ENCODE measurements at places on chromosomes 13 and 19. TPM values are rescaled to one million over a fixed set of nuclear protein-coding genes. Genes with fewer than 3 reads are reported as not detected.

Gene SLITRK1
- 0.72 TPM for total RNA-seq

Gene ETV2
- total RNA-seq, result not detected

Gene KASH5
- total RNA-seq, result 1.7 TPM

Gene OR10H1
- 2.6 TPM for total RNA-seq

Gene TECR
- 61.4 TPM for total RNA-seq

Gene MIA
- 14.9 TPM for total RNA-seq

Gene RAB3A
- total RNA-seq, result not detected

Gene DAND5
- not detected for total RNA-seq

Gene WDFY2
- total RNA-seq, result 14.9 TPM

Gene PSG7
- total RNA-seq, result 3.6 TPM

Gene ZFR2
- 0.96 TPM for total RNA-seq

- DNase-seq, result no peak
Observed at GRCh38 chr13:31166591-31166990, 4.9 kb upstream of the HSPH1 start.

- DNase-seq, result no peak
Observed at GRCh38 chr19:43983544-43983911, 460 bp upstream of the ZNF155 start.

DNA sequence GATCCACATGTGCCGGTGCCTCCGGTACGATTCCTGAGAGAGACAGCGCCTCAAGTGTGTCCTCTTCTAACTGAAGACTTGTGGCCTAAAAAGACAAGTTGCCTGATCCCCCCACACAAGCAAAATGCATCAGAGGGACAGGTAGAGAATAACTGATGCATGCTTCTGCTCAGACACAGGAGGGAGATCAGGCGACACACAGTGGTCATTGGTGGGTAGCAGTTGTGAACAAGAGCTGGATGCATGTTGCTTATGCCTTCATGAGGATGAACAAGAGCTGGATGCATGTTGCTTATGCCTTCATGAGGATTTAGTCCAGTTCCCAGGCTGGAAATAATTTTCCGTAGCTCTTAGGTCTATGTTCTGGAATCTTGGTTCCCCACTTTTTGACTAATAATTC is 505.6 kb downstream of the MYO16 start:
- no peak for DNase-seq

GRCh38 chr13:68439817-68440216 is 1209.7 kb upstream of the PCDH9 start:
- DNase-seq, result no peak

GRCh38 chr13:39451301-39451700 is 151.7 kb downstream of the LHFPL6 start:
- peak; percentile 15 for DNase-seq

DNA sequence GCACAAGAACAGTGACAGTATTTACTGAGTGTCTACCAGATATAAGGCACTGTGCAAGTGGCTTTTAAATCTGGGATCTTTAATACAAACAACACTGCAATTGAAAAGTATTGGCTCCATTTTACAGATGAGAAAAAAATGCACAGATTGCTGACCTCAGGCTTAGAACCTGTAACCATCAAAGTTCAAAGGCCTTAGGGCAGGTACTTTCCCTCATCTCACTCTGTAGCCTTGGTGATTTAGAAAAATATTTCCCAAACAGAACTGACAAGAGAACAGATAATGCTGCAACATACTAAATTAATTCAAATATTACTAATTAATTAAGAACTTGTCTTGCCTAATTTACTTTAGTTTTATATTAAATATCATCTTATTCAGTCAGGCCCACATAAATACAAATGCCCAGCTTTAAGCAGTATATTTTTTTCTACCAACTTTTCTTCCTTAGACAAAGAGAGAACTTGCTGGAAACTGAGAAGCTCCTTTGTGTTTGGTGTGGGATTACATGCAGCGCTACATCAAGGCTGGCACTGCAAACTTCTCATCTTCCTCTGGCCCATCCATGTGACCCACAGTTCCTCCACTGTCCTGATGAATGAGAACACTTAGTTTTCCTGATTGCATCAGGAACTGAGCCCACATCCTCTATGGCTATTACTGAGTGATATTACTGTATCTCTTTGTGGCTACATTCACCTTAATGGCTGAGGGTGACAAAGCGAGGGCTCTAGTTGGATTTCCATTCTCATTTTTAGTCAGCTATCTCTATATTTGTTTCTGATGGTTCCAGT is 302.1 kb downstream of the ENOX1 start:
- no peak for DNase-seq

DNA sequence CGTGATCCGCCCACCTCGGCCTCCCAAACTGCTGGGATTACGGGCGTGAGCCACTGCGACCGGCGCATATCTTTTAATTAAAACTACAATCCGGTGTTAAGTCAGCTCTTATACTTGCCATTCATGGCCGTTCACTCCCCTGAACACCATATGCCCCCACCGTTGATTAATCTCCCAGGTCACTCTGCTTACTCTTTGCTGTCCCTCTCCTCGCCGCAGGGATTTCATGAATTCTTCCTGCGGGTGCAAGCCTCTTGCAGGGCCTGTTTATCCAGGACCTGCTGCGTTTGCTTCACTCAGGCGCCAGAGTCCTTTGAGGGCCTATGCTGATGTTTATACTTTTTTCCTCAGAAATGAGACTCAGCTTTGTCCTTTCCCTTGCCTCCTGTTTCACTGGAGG is 996 bp downstream of the ERVV-2 start:
- DNase-seq, result no peak

DNA sequence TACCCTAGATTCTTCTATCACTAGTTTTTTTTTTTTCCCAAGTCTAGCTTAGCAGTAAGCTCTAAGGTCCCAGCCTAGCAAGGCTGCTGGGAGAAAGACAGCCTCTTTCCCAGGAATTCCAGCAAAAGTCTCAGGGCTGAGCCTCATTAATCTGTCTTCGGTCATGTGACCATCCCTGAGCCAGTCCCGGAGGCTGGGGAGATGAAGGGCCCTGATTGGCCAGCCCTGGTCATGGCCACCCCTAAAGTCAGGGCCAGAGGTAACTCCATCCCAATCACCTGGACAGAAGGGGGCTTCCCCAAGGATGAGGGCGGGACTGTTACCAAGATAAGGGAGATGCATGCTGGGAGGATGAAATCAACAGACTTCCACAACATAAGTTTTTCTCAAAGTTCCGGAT is 43.3 kb downstream of the CCNE1 start:
- no peak for DNase-seq

- peak; percentile 82 for DNase-seq
Observed at GRCh38 chr13:107370015-107370785, 802.3 kb upstream of the ARGLU1 start.

DNA sequence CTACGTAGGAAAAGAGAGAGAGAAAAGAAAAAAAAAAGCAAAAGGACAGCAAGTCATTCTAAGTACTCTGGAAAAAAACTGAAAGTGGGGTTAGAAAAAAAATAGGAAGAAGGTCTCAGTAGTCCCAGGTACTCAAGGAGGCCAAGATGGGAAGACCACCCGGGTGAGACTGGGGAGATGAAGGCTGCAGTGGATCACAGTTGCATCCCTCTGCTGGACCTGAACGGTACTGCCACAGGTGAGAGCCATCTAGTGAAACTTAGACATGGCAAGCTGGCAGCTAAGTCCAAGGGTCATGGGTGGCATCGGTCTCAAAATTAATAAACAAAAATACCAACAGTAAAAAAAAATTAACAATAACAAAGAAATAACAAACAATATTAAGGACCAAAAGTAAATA is 41.0 kb upstream of the ZNF91 start:
- no peak for DNase-seq

- no peak for DNase-seq
Observed at GRCh38 chr13:100158569-100158968, 69.7 kb downstream of the PCCA start.

GRCh38 chr13:24512197-24512907 is at the start of gene PARP4:
PARP4 (minus strand) TSS chr13:24512778; CDS start chr13:24503776, 9,002 bp downstream.
- DNase-seq, result peak; percentile 87

GRCh38 chr19:52778811-52779210 is 7.8 kb downstream of the ZNF600 start:
- no peak for DNase-seq

- peak; percentile 68 for DNase-seq
Observed at GRCh38 chr13:33351319-33351718, 65.8 kb upstream of the STARD13 start.

GRCh38 chr13:28531077-28531844 is 36.3 kb upstream of the FLT1 start:
- peak; percentile 50 for DNase-seq

DNA sequence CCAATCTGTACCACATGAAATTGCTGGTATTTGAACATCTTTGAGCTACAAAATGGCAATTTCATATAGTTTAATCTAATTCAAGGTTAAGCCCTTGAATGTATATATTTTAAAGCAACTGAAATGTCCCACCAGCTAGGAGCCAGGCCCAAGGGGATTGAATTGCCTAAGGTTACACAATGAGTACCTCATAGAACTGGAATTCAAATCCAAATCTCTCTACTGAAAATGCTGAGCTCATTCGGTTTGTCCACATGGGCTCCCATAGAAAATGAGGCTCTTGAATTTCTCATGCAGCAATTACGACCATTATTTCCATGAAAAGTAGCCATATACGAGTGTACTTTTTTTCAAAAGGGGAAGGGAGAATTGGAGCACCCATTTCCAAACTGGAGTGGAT is 31.5 kb upstream of the FNDC3A start:
- DNase-seq, result no peak

DNA sequence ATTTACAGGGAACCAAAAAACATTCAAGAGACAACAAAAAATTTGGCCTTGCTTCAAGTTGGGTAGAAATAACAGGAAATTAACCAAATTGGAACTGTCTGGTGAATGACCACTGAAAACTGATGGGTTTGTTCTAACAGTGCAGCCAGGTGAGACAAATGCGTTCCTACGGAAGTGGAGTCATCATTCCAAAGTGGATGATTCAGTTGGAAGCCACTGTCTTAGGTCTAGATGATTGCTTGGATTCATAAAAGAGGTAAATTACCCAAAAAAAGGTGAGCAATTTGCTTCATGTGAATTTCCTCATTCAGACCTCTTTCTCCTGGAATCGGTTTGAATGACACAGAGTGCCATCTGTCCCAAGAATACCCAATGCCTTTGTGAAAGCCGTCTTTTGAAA is 87.1 kb upstream of the IPO5 start:
- no peak for DNase-seq

GRCh38 chr13:100715604-100716003 is 41.0 kb upstream of the TMTC4 start:
- no peak for DNase-seq

DNA sequence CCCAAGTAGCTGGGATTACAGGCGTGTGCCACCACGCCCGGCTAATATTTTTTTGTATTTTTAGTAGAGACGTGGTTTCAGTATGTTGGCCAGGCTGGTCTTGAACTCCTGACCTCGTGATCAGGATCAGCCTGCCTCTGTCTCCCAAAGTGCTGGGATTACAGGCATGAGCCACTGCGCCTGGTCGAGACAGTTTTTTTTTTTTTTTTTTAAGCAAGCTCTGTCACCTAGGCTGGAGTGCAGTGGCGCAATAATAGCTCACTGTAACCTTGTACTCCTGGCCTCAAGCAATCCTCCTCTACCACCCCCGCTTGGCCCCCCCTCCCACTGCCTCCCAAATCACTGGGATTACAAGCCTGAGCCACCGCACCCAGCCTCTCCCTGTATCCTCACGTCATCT is 6.4 kb upstream of the MAP2K7 start:
- DNase-seq, result no peak

GRCh38 chr13:19587635-19588300 is 26.4 kb upstream of the TPTE2 start:
- DNase-seq, result peak; percentile 40

Data from umbilical cord (tissue), 2 donors.